Activated CD8-positive, alpha-beta memory T cell treated with anti-CD3 and anti-CD28 coated beads, Interleukin-2, amount 10 ng/mL, durations not matched to agents 7 days and 5 days (primary cell): ENCODE measurements at places on chromosomes 1 and 21.
A peak's percentile ranks its signal among the peaks of the same experiment; 100 is the strongest.

DNA sequence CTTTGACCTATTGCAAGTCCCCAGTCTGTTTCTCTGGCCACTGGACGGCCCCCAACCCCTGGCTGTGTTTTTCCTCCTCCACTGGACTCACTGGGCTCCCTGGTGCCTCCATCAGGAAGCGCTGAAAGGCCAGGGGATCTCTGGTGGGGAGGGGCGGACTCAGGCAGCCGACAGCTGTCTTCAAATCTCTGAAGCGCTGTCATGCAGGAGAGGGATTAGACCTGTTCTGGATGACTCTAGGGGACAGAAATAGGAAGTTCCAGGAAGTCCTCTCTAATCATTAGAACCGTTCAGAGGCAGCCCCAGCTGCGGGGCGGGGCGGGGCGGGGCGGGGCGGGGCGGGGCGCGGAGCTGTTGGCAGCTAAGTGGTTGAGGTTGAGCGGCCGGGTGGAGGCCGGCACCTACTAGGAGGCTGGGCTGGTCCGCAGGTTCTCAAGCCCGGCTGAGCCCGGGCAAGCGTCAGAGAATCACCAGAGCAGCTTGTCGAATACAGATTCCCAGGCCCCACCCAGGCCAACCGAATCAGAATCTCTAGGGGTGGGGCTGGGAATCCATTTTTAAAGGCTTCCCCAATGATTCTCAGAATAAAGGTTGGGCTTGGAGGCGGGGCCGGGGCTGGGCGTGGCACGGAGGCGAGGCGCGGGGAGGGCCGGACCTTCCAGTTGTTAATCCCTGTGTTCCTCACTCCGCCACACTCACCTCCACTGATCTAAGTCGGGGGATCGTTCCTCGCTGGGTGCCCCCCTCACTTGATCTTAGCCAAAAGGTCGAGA lies 11.4 kb upstream of the PHLDA3 start:
- H3K4me3 ChIP-seq = peak overlapping the region; percentile 67
- peak overlapping the region; percentile 61 for H3K27ac ChIP-seq
- H3K36me3 ChIP-seq = no peaks in the 10 kb centered on the region
- DNase-seq = peak; percentile 87
- H3K27me3 ChIP-seq = peaks cover 25% of the 10 kb centered on the region
- H3K4me1 ChIP-seq = peaks cover 37% of the 10 kb centered on the region

DNA sequence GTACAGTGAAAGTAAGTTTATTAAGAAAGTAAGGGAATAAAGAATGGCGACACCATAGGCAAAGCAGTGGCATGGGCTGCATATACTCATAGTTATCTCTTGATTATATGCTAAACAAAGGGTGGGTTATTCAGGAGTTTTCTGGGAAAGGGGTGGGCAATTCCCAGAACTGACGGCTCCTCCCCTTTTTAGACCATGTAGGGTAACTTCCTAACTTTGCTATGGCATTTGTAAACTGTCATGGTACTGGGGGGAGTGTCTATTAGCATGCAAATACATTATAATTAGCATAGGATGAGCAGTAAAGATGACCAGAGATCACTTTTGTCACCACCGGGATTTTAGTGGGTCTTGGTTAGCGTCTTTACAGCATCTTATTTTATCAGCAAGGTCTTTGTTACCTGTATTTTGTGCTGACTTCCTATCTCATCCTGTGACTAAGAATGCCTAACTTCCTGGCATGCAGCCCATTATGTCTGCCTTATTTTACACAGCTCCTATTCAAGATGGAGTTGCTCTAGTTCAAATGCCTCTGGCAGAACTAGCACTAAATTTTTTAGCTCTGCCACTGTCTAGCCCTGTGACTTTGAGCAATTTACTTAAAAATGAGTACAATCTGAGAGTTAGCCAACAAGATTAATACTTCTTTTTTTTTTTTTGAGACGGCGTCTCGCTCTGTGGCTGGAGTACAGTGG lies 110.3 kb upstream of the PALMD start:
- H3K4me3 ChIP-seq = no peak overlapping the region
- no peaks in the 10 kb centered on the region for H3K4me1 ChIP-seq
- peaks cover 15% of the 10 kb centered on the region for H3K27me3 ChIP-seq
- H3K36me3 ChIP-seq = no peaks in the 10 kb centered on the region
- no peak overlapping the region for H3K27ac ChIP-seq

- H3K27ac ChIP-seq = no peak overlapping the region
- peaks cover 54% of the 10 kb centered on the region for H3K27me3 ChIP-seq
- H3K36me3 ChIP-seq = no peaks in the 10 kb centered on the region
- DNase-seq = no peak
- H3K4me3 ChIP-seq = no peak overlapping the region
These were observed 2.5 kb upstream of the PTGER3 start for GRCh38 chr1:71049951-71050598.

GRCh38 chr1:230728710-230729392 lies 14.9 kb upstream of the AGT start:
- no peak overlapping the region for H3K4me3 ChIP-seq
- no peaks in the 10 kb centered on the region for H3K4me1 ChIP-seq
- no peak for DNase-seq
- no peak overlapping the region for H3K27ac ChIP-seq

DNA sequence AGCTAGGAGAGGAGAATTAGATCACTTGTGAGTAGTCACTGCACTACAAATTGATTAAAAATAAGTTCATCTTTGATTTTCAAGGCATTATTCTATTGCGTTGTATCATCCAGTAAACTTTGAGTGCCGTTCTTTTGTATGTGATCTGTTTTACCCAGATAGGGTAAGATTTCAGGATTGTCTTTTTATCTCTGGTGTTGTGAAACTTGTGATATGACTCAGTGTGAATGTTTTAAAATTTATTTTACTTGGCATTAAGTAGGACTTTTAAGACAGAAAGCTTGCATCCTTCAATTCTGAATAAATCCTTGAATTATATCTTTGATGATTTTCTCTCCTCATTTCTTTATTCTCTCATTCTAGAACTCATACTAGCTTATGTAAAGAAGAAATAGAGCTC lies 93.3 kb upstream of the ADAMTS5 start:
- H3K36me3 ChIP-seq = no peaks in the 10 kb centered on the region
- H3K4me3 ChIP-seq = no peak overlapping the region
- DNase-seq = no peak
- no peaks in the 10 kb centered on the region for H3K27me3 ChIP-seq
- no peaks in the 10 kb centered on the region for H3K4me1 ChIP-seq
- H3K27ac ChIP-seq = no peak overlapping the region

- no peak overlapping the region for H3K4me3 ChIP-seq
- no peak for DNase-seq
- H3K27me3 ChIP-seq = no peaks in the 10 kb centered on the region
- H3K27ac ChIP-seq = peak overlapping the region; percentile 58
- peaks cover 65% of the 10 kb centered on the region for H3K4me1 ChIP-seq
These were observed 39.5 kb downstream of the PIK3CD start for GRCh38 chr1:9691108-9691445.

GRCh38 chr1:110615548-110616130 lies 9.5 kb upstream of the KCNA2 start:
- DNase-seq = peak; percentile 81
- H3K36me3 ChIP-seq = peaks cover 6% of the 10 kb centered on the region
- H3K4me3 ChIP-seq = no peak overlapping the region

DNA sequence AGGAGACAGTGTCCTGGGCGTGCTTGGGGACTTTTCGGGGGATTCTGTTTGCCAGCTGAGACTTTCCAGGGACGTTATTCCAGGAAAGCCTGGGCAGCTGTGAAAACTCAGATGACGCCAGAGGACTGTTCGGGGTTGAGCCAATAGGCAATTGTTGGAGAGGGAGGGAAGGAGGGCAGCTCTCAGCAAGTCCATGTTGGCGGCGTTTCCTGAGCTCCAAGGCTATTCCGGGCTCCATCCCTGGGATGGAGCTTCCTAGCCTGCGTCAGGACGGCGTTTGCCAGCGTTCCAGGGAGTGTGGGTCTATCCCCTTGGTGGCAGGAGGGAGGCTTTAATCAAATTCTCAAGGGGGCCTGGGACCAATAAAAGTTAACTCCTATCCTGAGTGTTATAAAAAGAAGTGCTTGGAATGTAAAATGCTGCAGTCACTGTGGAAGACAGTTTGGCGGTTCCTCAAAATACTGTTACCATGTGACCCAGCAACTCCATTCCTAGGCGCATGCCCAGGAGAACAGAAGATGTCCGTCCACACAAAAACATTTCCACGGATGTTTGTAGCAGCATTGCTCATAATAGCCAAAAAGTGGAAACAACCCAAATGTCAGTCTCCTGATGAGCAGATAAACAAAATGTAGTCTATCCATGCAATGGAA lies 15.2 kb downstream of the SLC27A3 start:
- peaks cover 41% of the 10 kb centered on the region for H3K4me1 ChIP-seq
- peak overlapping the region; percentile 53 for H3K4me3 ChIP-seq
- H3K36me3 ChIP-seq = no peaks in the 10 kb centered on the region
- peaks cover 15% of the 10 kb centered on the region for H3K27me3 ChIP-seq
